Articular chondrocyte of knee joint (primary cell): ENCODE measurements at places on chromosomes 7 and 10. TPM values are rescaled to one million over a fixed set of nuclear protein-coding genes. Genes with fewer than 3 reads are reported as not detected.

The STEAP4 gene
- total RNA-seq: 87.4 and 270 TPM in 2 replicates

The SLC18A3 gene
- total RNA-seq: not detected in 2 replicates

The PRSS37 gene
- total RNA-seq: not detected in 2 replicates

The MYH16 gene
- total RNA-seq: not detected in 2 replicates

The GRM3 gene
- total RNA-seq: not detected in 2 replicates

The DDC gene
- not detected in 2 replicates for total RNA-seq

The SH2D4B gene
- total RNA-seq: not detected in 2 replicates

The ENO4 gene
- total RNA-seq: 1.1 and 1.2 TPM in 2 replicates

The LRRC17 gene
- 1.4 and 1.6 TPM in 2 replicates for total RNA-seq

The GRID1 gene
- total RNA-seq: not detected in 2 replicates

The PANK1 gene
- total RNA-seq: 6.7 and 9.1 TPM in 2 replicates

The FGFR2 gene
- 53.6 and 64.0 TPM in 2 replicates for total RNA-seq

The SPDYE1 gene
- total RNA-seq: not detected in 2 replicates

The TMEM270 gene
- not detected in 2 replicates for total RNA-seq

The PKD2L1 gene
- total RNA-seq: not detected in 2 replicates

The IDI2 gene
- total RNA-seq: not detected in 2 replicates

The EVX1 gene
- total RNA-seq: not detected in 2 replicates

The HOXA13 gene
- total RNA-seq: 8.6 and 11.1 TPM in 2 replicates

The ASAH2B gene
- total RNA-seq: 4.6 and 6.3 TPM in 2 replicates

The GATA3 gene
- 0.11 TPM in 1 of 2 replicates, not detected in the other for total RNA-seq

The MAGI2 gene
- 21.2 and 22.2 TPM in 2 replicates for total RNA-seq

The NODAL gene
- total RNA-seq: not detected in 2 replicates

The VGF gene
- total RNA-seq: 0.11 TPM in 1 of 2 replicates, not detected in the other

The GJD4 gene
- 0.22 TPM in 1 of 2 replicates, not detected in the other for total RNA-seq

The SPRN gene
- 0.11 and 0.13 TPM in 2 replicates for total RNA-seq

The UCN3 gene
- total RNA-seq: not detected in 2 replicates

The EN2 gene
- not detected in 2 replicates for total RNA-seq

The WEE2 gene
- total RNA-seq: not detected in 2 replicates

The AKR1C4 gene
- total RNA-seq: not detected in 2 replicates

The AKR1C1 gene
- 196 and 264 TPM in 2 replicates for total RNA-seq

The SMO gene
- 22.2 and 22.3 TPM in 2 replicates for total RNA-seq

The AKR1B15 gene
- 0.43 TPM in 1 of 2 replicates, not detected in the other for total RNA-seq

The ZFAND2A gene
- 18.1 and 19.2 TPM in 2 replicates for total RNA-seq

The ARMC3 gene
- 0.65 TPM in 1 of 2 replicates, not detected in the other for total RNA-seq
